Stimulated activated CD4-positive, alpha-beta T cell treated with anti-CD3 and anti-CD28 coated beads, Interleukin-1b, Interleukin-23, amount 100 ng/mL, for 1 hour (primary cell): ENCODE measurements at places on chromosomes 1 and 21.

GRCh38 chr1:44812822-44813543 lies 4.7 kb downstream of the BTBD19 start:
- no peak for DNase-seq

DNA sequence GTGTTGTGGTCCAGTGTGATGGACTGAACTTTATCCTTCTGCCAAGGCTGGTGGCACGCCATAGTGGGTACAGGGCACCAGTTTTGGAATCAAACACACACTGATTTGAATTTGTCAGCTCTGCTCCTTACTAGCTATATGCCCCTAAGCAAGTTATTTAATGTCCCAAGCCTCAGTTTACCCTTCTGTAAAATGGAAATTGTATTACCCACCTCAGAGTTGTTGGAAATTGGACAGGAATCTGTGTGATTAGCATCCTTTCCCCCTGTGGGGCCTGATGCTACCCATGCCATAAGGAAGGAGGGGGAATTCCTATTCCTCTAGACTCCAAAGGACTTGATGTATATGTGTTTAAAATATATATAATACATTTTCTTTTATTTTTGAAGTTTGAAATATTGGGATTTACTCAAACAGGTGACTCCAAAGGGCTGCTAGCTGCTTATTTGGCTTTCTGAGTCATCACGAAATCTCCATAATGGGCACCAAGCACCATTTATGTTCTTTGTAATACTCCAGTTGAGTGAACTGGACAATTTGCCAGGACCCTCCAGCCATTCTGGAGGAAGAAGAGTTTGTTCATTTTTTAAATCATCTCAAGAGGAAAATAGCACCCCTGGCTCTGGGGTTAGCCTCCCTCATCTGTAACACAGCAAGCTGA lies 224.5 kb upstream of the TMEM51 start:
- no peak for DNase-seq

DNA sequence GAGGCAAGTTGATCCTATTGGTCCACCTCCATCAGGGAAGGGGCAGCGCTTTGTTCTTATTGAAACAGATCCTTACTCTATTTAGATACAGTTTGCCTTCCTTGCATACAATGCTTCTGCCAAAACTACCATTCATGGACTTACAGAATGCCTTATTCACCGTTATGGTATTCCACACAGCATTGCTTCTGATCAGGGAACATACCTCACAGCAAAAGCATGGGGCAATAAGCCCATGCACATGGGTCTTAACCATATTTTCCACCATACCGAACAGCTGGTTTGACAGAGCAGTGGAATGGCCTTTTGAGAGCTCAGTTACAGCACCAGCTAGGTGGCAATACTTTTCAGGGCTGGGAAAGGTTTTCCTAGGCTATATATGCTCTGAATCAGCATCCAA lies 544.8 kb upstream of the ADGRL4 start:
- no peak for DNase-seq

DNA sequence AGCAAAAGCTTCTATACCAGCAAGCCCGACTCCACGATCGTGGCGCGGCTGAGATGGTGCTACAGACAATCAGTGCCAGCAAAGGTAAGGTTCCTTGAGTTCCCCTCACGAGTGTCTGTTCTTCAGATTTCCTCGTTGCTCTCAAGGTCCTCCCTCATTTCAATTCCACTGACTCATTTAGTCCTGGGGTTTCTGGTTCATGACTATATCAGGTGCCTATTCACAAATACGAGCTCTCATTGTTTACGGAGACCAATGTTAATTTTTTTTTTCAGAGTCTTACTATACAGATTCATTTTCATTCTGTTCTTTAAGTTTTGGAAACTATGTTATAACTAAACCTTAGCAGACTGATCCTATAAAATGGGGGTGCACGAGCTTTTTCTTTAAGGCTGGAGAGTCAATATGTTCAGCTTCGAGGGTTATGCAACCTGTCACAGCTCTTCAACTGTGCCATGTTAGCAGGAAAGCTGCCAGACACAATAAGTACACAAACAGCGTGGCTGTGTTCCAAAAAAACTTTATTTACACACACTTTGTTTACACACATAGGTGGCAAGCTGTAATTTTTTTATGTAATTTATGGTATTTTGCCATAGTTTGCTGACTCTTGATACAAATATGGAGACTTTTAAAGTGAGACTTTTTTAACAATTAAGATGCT lies 134.3 kb downstream of the ZP4 start:
- DNase-seq, result no peak

GRCh38 chr1:227042292-227042691 lies 102.2 kb downstream of the COQ8A start:
- DNase-seq, result no peak

DNA sequence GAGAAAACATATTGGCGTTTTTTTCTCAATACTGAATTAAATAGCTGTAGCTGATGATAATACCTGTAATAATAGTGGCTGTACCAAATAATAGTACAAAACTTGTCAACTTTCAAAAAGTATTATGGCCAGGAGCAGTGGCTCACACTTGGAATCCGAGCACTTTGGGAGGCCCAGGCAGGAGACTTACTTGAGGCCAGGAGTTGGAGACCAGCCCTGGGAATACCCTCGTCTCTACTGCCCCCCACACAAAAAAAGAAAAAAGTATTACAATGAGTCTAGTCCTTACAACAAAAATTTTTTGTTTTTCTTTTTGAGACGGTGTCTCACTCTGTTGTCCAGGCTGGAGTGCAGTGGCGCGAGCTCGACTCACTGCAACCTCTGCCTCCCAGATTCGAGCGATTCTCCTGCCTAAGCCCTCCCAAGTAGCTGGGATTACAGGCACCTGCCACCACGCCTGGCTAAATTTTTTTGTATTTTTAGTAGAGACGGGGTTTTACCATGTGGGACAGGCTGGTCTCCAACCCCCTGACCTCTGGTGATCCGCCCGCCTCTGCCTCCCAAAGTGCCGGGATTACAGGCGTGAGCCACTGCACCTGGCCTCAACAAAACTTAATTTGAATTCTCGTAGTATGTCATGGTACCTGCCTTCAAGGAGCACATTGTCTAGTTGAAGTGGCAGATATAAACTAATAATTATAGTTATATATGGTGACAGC lies 1.4 kb downstream of the RBBP4 start:
- DNase-seq, result no peak

DNA sequence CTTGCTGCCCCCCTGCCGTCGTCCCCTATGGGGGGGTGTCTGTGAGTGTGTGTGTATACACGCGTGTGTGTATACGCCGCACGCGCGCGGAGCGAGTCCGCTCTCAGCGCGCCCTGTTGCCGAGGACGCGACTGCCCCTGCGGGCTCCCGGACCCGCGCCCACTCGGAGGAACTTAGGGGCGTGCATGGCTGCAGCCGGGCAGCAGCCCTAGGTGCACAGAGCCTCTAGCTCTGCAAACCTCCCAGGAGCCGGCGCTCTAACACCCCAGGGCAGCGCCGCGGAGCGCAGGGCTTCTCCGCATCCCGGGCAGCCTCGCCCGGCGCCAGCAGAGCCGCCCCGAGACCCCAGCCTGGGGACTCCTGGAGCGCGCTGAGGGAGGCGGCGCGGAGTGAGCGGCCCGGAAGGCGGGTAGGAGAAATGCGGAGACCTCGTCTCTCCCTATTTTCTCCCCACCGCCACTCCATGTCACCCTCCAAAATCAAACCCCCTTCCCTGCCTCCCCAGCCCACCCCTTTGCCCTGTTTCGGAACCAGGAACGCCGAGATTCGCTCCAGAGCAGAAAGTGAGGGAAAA lies 574 bp downstream of the ITPKB start:
- no peak for DNase-seq

GRCh38 chr1:64021066-64021465 lies 182.4 kb upstream of the UBE2U start:
- DNase-seq, result no peak

GRCh38 chr1:54245501-54245900 lies 45.5 kb downstream of the MRPL37 start:
- no peak for DNase-seq

- DNase-seq, result no peak
These were observed 255.3 kb downstream of the FOXD2 start for GRCh38 chr1:47693115-47693514.

GRCh38 chr21:44272284-44272858 lies 10.7 kb upstream of the DNMT3L start:
- DNase-seq, result no peak

- DNase-seq, result no peak
These were observed 80.6 kb downstream of the TGFBR3 start for GRCh38 chr1:91805311-91805801.

DNA sequence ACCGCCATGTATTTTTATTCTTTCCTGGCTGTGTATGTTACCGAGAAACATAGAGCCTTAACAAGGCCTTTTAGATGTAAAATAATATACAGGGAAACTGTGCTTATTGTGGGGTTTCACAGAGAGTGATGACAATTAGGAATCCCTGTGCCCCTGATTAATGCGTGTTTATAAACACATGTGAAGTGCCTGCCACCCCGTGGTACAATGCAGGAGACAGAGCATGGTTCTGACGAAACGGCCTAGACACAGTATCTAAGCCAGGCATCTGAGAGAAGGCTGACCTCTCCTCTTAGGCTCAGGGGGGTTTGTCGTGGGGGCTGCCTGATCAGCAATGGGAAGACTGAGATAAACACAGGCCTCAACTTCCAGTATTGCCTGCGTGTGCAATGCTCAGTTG lies 200.0 kb downstream of the AJAP1 start:
- DNase-seq, result no peak

- no peak for DNase-seq
These were observed 12.7 kb upstream of the AIM2 start for GRCh38 chr1:159089184-159089791.

DNA sequence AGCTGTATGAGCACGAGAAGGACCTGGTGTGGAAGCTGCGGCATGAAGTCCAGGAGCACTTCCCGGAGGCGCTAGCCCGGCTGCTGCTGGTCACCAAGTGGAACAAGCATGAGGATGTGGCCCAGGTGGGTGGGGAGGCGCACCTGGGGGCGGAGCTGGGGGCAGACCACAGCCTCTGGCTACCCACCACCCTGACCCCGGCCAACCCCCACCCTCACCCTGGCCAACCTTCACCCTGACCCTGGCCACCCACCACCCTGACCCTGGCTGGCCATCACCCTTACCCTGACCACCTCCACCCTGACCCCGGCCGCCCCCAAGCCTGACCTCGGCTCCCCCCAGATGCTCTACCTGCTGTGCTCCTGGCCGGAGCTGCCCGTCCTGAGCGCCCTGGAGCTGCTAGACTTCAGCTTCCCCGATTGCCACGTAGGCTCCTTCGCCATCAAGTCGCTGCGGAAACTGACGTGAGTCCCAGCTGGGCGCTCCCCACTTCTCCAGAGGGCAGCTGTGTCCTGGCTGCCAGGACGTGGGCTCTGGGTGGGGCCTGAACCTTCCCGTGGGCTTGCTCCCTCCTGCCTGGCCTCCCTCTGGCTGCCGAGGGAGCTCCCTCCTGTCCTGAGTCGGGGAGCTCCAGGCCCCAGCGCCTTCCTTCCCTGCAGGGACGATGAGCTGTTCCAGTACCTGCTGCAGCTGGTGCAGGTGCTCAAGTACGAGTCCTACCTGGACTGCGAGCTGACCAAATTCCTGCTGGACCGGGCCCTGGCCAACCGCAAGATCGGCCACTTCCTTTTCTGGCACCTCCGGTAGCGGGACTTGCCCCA lies 69.5 kb downstream of the PIK3CD start:
- no peak for DNase-seq

DNA sequence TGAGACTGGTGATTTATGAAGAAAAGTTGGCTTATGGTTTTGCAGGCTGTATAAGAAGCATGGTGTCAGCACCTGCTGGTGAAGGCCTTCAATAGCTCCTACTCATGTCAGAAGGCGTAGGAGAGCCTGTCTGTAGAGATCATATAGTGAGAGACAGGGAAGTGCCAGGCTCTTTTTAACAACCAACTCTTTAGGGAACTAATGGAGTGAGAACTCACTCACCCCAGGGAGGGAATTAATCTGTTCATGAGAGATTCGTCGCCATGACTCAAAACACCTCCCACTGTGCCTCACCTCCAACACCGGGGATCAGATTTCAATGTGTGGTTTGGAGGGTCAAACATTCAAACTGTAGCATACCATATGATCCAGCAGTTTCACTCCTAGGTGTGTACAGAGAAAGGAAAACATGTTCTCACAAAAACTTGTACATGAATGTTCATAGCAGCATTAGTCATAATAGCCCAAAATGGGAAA lies 72.6 kb downstream of the TTC3 start:
- DNase-seq, result no peak

- no peak for DNase-seq
These were observed 64.8 kb downstream of the ALPL start for GRCh38 chr1:21573971-21574465.

GRCh38 chr1:238187575-238187949 lies 296.8 kb upstream of the ZP4 start:
- no peak for DNase-seq
